Dermis blood vessel endothelial cell (primary cell): ENCODE measurements at places on chromosomes 13 and 19.

- no peak for DNase-seq
Observed at GRCh38 chr13:110521946-110522345, 39.6 kb downstream of the RAB20 start.

DNA sequence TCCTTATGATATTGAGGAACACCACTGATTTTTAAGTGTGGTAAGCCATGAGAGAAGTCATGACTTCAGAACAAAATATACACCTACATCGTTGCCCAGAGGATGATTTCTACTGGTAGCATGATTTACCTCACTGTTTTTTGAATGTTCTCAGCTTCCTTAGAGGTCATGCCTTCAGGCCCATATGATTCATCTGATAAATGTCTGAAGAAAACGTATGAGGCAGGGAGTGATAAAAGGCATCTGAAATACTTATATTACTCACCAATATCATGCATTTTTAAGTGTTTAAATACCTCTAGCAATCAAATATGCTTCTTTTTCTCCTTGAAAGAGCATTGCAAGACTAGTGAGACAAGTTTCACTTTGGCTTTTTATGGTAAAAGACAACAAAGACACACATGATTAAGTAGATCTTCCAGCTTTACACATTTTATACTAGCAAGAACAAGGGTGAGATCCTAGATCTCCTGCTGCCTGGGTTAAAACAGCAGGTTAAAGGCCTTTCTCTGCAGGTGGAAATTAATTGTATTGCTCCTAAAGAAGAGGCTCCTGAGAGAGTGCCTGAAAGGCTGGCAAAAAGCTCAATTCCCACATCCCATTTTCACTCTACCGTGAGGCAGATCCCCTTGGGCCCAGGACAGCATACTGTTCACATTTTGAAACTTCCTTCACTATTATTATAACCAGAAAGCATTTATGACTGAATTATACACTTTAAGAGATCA, 432.4 kb downstream of the SLITRK1 start:
- no peak for DNase-seq

DNA sequence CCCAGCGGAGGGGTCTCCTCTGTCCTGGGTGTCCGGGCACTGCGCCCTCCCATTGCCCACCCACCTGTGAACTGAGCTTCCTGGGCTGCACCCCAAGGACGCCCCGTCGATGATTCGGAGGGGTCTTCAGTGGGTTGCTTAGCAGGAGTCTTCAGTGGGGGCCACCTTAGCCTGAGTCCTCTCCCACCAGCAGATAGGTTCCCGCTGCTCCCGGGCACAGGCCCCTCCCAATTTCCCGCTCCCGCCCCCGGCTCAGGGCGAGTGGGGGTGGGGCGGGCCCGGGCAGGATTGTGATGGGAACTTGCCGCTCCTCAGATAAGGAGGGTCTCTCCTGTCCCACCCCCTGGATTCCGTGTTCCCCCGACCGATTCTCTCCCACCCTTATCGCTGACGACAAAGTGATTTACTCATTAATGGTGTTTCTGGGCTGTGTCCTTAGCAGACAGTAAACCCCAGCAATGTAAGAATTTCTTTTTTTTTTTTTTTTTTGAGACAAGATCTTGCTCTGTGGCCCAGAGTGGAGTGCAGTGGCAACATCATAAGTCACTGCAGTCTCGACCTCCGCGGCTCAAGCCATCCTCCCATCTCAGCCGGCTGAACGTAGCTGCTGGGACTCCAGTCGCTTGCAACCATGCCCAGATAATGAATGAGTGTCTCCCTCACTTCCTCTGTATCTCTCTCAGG, 655 bp upstream of the S1PR5 start:
- DNase-seq: no peak

- no peak for DNase-seq
Observed at GRCh38 chr19:5053661-5054060, 84.7 kb downstream of the KDM4B start.

GRCh38 chr13:102040812-102041211, 361.0 kb downstream of the FGF14 start:
- DNase-seq: no peak

DNA sequence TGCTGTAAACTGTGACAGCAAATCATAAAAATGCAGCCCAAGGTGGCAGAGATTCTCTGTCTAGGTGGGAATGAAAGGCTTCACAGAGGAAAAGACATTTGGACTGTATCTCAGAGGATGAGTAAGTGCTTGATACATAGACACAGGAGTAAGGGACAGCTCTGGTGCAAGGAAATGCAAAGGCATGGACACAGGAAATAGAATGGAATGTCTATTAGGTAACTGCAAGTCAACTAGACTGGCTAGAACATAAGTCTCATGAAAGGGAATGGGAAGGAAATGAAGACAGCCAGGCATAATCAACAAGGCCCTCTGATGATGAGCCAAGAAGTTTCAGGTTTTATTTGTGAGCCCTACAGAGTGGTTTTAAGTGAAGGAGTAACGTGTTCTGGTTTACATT, 321.7 kb downstream of the SUCLA2 start:
- DNase-seq: no peak

DNA sequence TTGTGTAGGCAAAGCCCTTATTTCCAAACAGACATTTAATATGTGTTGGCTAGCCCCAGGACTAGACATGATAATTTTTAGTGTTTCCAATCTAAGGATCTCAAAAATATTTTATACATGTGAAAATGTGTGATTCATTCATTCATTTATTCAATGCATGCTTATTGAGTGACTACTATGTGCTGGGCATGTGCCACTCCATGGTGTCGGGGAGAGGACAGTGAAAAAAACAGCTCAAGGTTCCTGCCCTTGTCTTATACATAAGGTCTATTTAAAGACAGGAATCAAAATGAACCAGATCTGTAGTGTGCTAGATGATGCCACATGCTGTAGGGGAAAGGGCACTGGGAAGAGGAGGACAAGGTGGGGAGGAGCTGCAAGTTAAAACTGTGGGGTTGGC, 36.5 kb downstream of the GJA3 start:
- no peak for DNase-seq
